ENCODE measurements at places on chromosomes 12 and 14. TPM values are rescaled to one million over a fixed set of nuclear protein-coding genes. Genes with fewer than 3 reads are reported as not detected.

CLEC9A gene
- not detected for total RNA-seq

EML1 gene
- 32.9 TPM for total RNA-seq

SPIC gene
- not detected for total RNA-seq

DNA sequence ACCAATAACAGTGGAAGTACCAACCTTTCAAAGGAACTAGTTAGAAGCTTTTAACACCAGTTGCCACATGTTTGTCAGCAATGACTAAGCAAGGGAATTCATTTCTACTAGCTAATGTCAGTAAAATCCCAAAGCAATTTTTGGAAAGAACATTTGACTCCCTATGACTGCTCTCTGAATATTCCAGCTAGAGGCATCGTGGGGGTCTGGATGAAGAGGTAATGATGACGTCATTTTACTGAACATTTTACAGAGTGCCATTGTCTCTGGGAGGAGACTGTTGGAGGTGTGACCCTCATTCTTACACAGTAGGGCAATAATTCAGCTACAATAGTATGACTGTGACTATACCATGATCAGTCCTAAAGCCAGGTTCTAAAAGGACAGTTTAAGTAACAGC lies 204.8 kb downstream of the ITPR2 start:
- no peak for DNase-seq
- no peaks in the 10 kb centered on the region for H3K27me3 ChIP-seq
- H3K4me3 ChIP-seq = no peak overlapping the region
- peaks cover under 1% of the 10 kb centered on the region for H3K4me1 ChIP-seq

DNA sequence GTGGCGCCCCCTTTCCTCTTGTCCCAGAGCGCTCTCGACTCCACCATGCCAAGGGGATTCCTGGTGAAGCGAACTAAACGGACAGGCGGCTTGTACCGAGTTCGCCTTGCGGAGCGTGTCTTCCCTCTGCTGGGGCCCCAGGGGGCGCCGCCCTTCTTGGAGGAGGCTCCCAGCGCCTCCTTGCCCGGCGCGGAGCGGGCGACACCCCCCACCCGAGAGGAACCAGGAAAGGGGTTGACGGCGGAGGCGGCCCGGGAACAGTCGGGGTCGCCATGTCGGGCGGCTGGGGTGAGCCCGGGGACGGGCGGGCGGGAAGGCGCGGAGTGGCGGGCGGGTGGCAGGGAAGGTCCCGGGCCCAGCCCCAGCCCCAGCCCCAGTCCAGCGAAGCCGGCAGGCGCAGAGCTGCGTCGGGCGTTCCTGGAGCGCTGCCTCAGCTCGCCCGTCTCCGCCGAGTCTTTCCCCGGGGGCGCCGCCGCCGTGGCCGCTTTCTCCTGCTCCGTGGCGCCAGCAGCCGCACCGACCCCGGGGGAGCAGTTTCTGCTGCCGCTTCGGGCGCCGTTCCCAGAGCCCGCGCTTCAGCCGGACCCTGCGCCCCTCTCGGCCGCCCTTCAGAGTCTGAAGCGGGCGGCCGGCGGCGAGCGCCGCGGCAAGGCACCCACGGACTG lies 376 bp downstream of the INSM2 start:
- H3K36me3 ChIP-seq = no peaks in the 10 kb centered on the region
- H3K4me3 ChIP-seq = peak overlapping the region; percentile 58

DNA sequence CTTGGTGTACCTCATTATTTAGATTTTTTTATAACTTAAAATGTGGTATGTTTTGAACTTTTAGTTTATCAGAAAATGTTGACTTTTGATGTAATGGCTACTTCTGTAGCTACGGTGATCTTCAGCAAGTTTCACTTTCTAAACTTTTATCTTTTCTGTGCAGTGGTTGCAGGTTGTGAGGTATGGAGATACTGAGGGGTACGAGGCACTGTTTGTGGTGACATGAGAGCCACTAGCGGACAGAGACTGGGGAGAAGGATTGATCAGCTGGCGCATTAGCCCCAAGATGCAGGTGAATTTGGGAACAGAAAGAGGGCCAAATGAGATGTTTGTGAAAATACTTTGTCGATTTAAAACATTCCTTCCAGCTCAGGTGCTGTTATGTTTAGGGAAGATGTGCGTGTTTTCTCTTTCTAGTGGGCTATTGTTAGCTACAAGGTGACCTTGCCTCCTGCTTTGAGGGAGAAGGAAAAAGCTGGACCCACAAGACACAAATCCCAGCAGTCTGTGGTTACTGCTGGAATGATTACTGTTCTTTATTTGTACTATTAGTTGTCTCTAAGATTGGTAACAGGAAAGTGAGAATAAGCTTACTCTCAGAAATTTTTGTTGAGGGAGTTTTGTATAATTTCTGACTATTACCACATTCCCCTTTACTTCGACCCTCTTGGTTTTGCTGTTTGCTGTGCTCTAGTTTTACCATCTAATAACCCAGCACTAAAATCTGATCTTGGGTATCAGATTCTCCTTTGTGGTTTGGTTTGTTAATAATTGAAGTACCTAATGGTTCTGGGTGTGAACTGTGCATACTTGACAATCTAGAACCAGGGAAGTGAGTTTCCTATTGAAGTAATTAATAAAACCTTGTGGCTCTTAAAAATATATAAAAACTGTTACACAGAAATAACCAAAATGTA lies 61.7 kb downstream of the FBXO34 start:
- no peaks in the 10 kb centered on the region for H3K36me3 ChIP-seq
- no peak overlapping the region for H3K27ac ChIP-seq
- DNase-seq = no peak
- no peaks in the 10 kb centered on the region for H3K27me3 ChIP-seq
- no peaks in the 10 kb centered on the region for H3K4me1 ChIP-seq

- H3K27me3 ChIP-seq = peaks cover 17% of the 10 kb centered on the region
- no peak overlapping the region for H3K27ac ChIP-seq
- H3K4me3 ChIP-seq = no peak overlapping the region
- peaks cover 23% of the 10 kb centered on the region for H3K36me3 ChIP-seq
- no peak for DNase-seq
Observed at GRCh38 chr14:103519837-103520212, 2.8 kb downstream of the CKB start.

DNA sequence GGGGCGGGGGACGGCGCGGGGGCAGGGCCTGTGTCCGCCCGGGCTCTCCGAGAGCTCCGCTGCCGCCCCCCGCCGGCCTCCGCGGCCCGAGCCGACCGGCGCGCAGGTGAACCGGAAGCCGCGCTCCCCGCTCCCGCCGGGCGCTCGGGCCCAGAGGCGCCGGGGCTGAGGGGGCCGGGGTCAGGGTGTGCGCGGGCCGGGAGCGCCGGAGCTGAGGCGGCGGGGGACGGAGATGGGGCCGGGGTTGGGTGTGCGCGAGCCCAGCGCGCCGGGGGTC lies 431 bp downstream of the HIP1R start:
- H3K4me3 ChIP-seq = peak overlapping the region; percentile 58
- no peaks in the 10 kb centered on the region for H3K36me3 ChIP-seq
- DNase-seq = no peak
- H3K4me1 ChIP-seq = no peaks in the 10 kb centered on the region
